NCI-H460 (cell line): ENCODE measurements at places on chromosomes 1 and 21. TPM values are rescaled to one million over a fixed set of nuclear protein-coding genes. Genes with fewer than 3 reads are reported as not detected.

GRCh38 chr21:25881524-25882376 is 147.0 kb downstream of the GABPA start:
- DNase-seq: peak; percentile 41

DNA sequence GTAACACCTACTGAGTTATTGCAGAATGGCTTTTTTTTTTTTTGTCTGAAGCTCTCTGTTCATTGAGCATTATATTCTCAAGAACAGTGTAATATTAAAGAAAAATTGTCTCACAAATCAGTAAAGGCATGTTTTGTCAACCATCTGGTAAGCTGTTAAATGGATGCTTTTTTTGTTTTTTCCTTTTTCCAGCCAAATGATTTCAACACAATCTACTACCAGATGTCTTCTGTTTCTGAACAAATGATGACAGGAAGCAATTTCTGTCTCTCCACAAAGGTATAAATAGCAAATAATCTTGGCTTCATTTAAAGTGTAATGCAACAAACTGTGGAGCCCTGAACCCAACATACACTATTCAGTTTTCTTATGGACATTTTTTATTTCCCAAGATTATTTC is 78.6 kb upstream of the RGS2 start:
- no peak for DNase-seq

The CDC20 gene
- 81.9 and 84.7 TPM in 2 replicates for total RNA-seq

The ARMH1 gene
- 0.62 TPM in 1 of 2 replicates, not detected in the other for total RNA-seq

DNA sequence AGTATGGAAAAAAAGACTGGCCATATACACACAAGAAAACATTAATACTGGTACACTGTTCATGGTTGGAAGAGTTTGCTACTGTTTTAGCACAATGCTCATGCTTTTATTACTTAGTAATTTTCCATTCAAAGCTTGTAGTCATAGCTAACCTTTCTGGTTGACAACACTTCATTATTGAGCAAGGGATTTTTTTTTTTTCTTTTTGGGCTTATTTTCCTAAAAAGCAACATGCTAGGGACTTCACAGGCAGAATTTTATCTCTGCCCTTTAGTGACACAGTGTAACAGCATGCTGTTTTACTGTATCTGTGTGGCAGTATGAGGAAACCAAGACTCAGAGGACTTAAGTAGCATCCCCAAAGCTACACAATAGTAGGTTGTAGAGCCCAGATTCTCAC is 58.5 kb downstream of the FGGY start:
- DNase-seq: no peak

- no peak for DNase-seq
Measured at GRCh38 chr1:5371270-5371669, 621.0 kb downstream of the NPHP4 start.

GRCh38 chr1:215160351-215160750 is 77.8 kb downstream of the KCNK2 start:
- DNase-seq: no peak

The PRMT6 gene
- 13.9 and 15.2 TPM in 2 replicates for total RNA-seq

DNA sequence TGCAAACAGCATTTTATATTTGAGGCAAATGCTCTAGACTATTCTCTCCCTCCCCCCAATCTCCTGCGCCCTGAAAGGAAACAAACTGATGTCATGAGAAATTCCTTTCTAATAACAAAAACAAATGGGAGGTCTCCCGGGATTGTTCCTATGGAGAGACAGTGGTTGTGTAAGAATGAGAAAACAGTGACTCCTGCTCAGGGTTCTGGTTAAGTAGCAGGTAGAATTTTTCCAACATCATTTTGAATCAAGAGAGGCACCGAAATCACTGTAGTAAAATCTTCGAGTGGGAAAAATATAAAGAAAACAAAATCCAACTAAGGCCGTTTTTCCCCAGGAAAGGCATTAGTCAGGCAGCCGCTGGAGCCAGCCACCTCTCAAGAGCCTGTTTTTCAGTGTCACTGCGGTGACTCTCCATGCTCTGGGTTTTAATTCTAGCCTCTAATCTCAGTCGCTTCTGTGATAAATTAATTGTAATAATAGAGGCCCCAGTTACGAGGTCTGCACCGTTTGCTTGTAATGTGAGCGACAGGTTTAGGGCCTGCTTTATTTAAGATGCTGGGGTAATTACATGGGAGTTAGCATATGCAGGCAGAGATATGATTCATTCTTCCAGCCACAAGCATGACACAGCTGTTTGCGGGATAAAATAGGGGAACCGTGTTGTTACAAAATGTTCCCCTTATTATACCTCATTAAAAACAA is 80.3 kb downstream of the RNF220 start:
- DNase-seq: peak; percentile 76

DNA sequence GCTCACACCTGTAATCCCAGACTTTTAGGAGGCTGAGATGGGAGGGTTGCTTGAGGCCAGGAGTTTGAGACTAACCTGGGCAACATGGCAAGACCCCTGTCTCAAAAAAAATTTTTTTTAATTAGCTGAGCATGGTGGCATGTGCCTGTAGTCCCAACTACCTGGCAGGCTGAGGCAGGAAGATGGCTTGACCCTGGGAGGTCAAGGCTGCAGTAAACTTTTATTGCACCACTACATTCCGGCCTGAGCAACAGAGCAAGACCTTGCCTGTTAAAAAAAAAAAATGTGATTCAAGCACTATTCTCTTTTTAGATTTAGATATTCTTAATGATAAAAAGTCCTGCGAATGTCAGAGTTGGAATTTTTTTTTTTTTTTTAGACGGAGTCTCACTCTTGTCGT is 102.5 kb upstream of the L1TD1 start:
- DNase-seq: no peak

DNA sequence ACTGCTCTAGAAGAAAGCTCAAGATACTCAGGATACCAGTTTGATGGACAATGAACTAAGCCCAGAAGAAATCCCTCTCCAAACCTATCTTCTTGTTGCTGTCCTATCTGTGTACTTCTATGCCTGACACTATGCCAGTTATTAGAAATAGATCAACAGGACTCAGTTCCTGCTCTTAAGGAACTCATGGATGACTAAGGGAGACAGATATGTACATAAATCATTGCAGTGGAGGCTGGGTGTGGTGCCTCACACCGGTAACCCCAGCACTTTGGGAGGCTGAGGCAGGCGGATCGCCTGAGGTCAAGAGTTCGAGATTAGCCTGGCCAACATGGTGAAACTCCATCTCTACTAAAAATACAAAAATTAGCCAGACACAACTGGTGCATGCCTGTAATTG is 42.4 kb upstream of the AK4 start:
- no peak for DNase-seq

GRCh38 chr1:17521946-17522612 is 17.4 kb upstream of the ARHGEF10L start:
- DNase-seq: no peak
